Motor neuron (in vitro differentiated cells): ENCODE measurements at places on chromosomes 2 and 18. TPM values are rescaled to one million over a fixed set of nuclear protein-coding genes. Genes with fewer than 3 reads are reported as not detected.

GRCh38 chr2:72685638-72686213, 140.1 kb downstream of the EXOC6B start:
- ATAC-seq = peak; percentile 80

- ATAC-seq = no peak
These were observed 93.8 kb upstream of the PHLPP1 start for GRCh38 chr18:62621546-62621945.

ZNF396 gene
- total RNA-seq = 1.8 and 1.9 TPM in 2 replicates

DNA sequence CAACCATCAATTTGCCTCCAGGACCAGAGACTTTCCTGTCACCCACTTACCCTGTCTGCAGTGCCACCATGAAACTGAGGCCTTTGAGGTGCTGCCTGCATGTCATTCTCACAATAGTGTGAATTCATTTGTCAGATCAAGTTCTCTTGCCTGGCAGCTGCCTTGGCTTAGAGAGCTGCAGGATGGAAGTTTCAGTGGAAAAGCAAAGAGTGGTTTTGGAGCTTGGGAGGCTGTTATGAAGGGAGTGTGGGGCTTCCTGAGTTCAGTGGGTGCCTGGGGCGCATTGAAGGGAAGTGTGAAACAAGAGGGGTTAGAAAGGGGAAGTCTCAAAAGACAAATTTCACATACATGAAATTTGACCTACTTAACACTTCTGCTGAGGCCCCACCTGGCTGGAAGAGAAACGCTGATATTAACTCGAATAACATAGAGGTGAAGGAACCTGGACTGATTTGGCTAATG, 7.9 kb upstream of the LBH start:
- no peak for ATAC-seq

GRCh38 chr2:65579506-65580235, 147.3 kb upstream of the SPRED2 start:
- no peak for ATAC-seq

- ATAC-seq = no peak
These were observed 113.0 kb downstream of the ATP9B start for GRCh38 chr18:79182047-79182713.

DNA sequence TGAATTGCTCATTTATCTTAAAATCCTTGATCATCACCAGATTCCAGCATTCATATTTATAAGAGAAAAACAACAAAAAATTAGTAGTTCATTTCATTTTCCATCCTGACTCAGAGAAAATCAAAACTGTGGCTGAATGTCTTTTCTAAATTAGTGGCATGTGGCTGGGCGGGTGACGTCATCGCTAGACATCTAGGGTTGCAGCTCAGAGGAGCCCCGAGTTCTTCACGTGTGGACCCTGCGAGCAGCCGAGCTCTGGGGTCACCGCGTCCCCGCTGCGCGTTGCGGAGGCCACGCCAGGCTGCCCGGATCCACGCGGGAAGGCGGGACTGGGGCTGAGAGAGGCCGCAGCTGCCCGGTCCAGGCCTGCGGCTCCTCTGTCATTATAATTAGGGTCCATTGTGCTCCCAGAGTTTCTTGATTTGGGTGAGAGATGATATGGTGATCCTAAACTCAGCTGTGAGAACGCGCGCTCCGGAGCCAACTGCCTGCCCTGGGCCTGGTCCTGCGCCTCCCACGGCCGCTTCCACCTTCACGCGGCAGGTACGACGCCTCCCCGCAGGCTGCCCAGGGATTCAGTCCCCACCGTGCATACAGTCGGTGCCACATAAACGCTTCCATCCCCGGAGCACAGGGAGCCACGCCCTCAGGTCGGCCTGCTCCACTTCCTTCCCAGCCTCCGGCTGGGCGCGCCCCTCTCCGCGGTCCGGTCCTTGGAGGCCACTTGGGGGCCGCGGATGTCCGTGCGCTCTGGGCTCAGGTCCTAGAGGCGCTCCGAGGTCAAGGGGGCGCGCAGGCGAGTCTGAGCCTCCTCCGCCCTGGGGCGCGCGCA, 56.5 kb downstream of the TMEM18 start:
- ATAC-seq = no peak

- no peak for ATAC-seq
These were observed 58.2 kb downstream of the COPS8 start for GRCh38 chr2:237143676-237144440.

- no peak for ATAC-seq
These were observed 193.9 kb downstream of the BCL11A start for GRCh38 chr2:60359569-60359968.

GRCh38 chr2:127721978-127722355, 20.7 kb downstream of the SFT2D3 start:
- ATAC-seq = no peak

- ATAC-seq = peak; percentile 68
These were observed 129.0 kb downstream of the ERBB4 start for GRCh38 chr2:212409560-212409959.

CCNYL1 gene
- 8.7 and 9.0 TPM in 2 replicates for total RNA-seq

GRCh38 chr2:1509271-1510065, 96.2 kb downstream of the TPO start:
- ATAC-seq = no peak

GRCh38 chr2:111157798-111158197, 37.1 kb downstream of the BCL2L11 start:
- ATAC-seq = no peak

GRCh38 chr18:74290794-74291471, 830 bp downstream of the CYB5A start:
- no peak for ATAC-seq

DNA sequence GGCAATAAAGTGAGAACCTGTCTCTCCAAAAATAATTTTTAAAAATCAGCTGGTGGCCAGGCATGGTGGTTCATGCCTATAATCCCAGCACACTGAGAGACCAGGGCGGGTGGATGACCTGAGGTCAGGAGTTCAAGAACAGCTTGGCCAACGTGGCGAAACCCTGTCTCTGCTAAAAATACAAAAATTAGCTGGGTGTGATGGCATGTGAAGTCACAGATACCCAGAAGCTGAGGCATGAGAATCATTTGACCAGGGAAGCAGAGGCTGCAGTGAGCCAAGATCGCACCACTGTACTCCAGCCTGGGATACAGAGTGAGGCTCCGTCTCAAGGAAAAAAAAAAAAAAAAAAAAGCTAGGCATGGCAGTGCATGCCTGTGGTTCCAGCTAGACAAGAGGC, 7.4 kb upstream of the GPR75 start:
- no peak for ATAC-seq

KCTD1 gene
- 35.2 and 36.9 TPM in 2 replicates for total RNA-seq

DNA sequence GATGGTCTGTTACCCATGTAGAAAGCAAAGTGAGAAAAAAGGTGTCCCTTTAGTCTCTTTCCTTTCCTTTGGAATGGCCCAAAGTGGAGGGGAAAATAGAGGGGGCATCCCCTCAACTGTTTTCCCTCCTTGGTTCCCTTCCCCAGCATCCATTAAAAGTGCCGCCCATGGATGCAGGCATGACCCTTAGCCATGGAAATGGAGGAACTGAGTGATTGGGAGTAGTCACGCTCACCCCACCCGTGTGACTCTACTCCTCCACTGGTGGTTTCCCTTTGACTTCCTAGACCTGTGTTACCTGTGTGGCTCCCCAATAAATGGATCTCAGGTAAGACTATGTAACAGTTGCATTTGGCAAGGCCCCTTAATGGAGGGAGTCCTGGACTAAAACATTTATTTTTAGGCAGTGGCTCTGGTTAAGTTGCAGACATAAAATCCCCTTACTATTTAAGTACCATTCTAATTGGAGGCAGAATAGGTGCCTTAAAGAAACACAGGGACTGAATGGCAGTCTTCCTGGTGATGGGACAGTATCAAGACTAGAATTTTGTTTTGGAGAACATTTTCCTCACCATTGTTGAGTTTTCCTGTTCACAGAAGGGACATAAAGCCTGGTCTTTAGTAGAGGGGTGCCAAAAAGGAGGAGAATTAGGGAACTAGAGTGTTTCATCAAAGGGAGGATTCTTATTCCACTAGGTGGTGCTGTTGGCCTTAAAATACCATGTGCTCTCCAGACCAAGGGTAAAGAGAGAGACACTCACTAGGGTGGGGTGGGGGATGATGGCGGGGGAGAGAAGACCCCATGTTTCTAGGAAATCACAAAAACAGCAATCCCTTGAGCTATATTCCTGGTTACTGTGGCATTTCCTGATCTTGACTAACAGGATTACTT, 25.7 kb upstream of the PLA2R1 start:
- no peak for ATAC-seq

DNA sequence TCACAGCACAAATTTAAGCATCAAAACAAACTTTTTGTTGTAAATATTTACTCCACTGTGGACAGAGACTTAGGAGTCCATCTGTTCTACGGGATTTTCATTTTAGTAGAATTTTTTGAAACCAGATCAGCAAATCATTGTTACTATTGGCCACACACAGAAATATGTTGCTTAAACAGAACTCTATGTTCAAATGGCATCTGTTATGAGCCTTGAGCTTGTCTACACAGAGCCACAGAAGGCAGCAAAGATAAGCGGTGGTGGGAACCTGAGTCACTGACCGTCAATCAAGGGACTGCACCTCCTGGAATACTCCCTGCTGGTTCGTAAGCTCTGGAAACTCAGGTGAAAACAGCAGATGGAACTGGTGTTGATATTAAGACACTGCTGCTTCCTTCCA, 156.8 kb downstream of the TMEM200C start:
- no peak for ATAC-seq

- ATAC-seq = no peak
These were observed 203.7 kb downstream of the TMEM163 start for GRCh38 chr2:134515137-134515536.

GRCh38 chr2:56109994-56110393, 73.8 kb upstream of the CCDC85A start:
- peak; percentile 69 for ATAC-seq

GRCh38 chr2:104378853-104379374, 475.0 kb upstream of the POU3F3 start:
- ATAC-seq = peak; percentile 99

DNA sequence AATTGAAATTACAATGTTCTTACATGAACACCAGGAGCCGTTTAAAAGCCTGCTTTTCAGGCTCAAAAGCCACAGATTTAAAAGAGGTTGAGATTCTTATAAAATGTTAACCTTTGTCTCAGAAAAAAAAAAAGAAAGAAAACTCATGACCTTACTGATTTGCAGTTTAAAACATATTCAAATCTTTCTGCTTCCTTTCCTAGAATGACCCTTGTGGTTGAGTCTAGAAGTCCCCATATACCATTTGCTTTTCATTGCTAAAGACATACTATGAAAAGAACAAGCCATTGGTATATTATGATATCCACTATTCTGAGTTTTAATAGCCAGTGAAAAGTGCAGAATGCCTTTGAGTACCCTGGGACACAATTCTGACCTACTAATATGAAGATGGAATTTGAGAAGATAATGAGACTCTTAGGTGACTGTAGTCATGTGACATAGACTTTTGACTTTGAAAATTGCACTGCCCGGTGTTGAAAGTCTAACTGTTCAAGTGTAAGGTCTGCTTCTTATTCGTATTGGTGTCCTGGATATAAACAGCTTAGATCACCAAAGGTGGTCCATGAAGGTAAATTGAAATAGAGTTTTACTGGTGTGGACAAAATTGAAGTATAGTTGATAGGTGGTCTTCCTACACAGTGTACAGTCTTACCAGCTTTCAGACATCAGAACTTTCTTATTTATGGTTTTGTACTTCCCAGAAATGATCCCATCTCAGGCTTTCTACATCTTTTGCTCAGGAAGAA, 117.0 kb downstream of the DOCK10 start:
- ATAC-seq = no peak

DNA sequence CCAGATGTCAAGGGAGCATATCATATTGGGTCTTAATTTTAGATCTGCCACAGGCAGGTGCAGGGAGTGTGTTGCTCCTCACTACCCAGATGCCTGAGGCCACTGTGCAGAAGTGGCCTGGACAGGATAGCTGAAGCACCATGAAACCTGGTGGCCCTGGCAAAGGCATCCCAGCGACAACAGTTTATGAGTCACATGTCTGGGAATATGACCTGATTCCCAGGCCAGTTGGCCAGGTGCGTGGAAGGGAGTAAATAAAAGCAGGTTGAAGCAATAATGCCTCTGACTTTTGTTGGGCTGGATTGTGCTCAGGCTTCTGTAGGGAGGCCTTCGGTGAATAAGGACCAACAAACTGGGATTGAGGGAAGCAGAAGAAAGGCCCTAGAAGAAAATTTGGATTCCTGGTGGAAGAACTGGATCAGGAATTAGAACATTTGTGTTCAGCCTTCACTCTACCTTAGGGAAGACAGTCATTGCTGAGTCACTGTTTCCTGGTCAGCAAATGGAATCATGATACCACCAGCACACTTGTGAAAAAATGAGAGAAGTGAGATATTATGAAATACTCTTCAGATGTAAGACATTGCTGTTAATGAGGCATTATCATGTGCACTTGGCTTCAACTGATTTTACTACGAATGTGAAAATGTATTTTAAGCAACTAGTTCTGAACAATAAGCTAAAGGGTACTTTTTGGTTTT, 78.4 kb upstream of the ZNF516 start:
- peak; percentile 36 for ATAC-seq
